Cortex of kidney (tissue), 1 donor: ENCODE measurements at places on chromosomes 1 and 21.

DNA sequence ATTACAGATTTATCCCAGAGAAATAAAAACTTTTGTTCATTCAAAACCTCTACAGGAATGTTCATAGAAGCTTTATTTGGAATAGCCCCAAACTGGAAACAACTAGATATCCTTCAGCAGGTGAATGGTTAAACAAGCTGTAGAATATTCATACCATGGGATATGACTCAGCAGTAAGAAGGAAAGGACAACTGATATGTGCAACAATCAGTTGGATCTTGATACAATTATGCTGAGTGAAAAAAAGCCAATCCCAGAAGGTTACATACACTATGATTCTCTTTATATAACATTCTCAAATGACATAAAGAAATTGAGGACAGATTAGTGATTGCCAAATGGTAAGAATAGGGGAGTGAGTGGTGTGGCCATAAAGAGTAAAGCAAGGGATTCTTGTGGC lies 376.7 kb downstream of the S1PR1 start:
- DNase-seq = no peak

DNA sequence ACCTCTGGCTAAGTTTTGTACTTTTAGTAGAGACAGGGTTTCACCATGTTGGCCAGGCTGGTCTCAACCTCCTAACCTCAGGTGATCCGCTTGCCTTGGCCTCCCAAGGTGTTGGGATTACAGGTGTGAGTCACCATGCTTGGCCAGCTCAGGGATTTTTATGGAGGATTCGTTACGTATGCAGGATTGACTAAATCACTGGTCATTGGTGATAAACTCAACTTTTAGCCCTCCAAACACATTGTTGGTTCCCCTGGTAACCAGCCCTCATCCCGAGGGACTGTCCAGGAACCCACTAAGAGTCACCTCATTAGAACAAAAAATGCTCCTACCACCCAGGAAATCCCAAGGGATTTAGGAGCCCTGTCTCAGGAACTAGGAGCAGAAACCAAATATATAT lies 40.4 kb downstream of the ST3GAL3 start:
- no peak for DNase-seq

GRCh38 chr21:42670884-42671283 lies 17.5 kb downstream of the PDE9A start:
- DNase-seq = no peak

DNA sequence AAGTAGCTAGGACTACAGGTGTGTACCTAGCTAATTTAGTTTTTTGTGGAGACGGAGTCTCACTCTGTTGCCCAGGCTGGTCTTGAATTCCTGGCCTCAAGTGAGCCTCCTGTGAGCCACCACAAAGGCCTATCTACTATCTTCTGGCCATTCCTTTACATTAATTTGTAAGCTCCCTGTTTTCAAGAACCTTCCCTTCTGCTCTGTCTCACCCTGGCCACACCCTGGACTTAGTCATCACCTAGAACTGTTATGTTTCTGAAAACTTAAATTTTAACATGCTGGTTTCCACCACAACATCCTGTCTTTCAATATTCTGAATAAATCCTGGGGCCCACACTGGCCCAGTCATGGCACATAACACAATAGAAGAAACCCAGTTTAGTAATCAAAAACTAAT lies 4.9 kb upstream of the B4GALT3 start:
- DNase-seq = no peak
